ENCODE measurements at places on chromosomes 5 and 9.

GRCh38 chr9:371349-371748, 156.7 kb downstream of the DOCK8 start:
- DNase-seq: no peak

DNA sequence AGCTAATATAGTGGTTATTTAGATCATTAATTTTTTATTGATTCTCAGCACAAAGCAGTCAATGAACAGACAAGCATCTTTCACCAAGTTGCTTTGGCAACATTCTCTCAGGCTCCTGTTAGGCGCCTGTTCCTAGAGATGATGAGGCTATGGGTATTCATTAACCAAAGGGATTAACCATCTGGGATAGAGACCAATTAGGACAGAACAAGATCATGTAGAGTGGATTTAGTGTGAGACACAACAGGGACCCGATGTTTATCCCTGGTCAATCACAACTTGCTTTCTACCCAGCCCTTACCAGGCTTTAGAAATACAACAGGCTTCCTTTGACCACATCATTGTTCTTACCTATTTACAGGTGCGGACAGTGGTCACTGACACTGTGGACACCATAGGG, 82.2 kb downstream of the PJA2 start:
- DNase-seq: no peak

DNA sequence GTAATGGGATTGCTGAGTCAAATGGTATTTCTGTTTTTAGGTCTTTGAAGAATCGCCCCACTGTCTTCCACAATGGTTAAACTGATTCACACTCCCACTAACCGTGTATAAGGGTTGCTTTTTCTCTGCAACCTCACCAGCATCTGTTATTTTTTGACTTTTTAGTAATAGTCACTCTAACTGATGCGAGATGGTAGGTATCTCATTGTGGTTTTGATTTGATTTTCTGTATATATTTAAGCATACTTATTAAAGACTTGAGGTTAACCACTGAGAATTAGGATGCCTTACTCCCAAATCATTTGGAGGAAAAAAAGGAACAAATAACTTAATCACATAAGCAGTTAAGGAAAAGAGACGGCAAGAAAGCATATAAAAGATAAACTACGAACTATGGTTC, 181.6 kb upstream of the FST start:
- no peak for DNase-seq

GRCh38 chr5:97002983-97003382, 67.1 kb downstream of the LNPEP start:
- no peak for DNase-seq

DNA sequence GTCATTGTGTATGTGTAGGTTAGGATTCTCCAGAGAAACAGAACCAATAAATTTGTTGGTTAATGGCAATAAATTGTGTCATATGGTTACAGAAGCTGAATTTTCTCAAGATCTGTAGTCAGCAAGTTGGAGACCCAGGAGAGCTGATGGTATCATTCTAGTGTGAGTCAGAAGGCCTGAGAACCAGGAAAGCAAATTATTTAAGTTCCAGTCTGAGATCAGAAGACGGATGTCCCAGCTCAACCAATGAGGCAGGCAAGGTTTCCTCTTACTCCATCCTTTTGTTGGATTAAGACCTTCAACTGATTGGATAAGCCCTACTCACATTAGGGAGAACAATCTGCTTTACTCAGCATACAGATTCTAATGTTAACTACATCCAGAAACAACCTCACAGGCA, 656.3 kb downstream of the ANXA1 start:
- no peak for DNase-seq

DNA sequence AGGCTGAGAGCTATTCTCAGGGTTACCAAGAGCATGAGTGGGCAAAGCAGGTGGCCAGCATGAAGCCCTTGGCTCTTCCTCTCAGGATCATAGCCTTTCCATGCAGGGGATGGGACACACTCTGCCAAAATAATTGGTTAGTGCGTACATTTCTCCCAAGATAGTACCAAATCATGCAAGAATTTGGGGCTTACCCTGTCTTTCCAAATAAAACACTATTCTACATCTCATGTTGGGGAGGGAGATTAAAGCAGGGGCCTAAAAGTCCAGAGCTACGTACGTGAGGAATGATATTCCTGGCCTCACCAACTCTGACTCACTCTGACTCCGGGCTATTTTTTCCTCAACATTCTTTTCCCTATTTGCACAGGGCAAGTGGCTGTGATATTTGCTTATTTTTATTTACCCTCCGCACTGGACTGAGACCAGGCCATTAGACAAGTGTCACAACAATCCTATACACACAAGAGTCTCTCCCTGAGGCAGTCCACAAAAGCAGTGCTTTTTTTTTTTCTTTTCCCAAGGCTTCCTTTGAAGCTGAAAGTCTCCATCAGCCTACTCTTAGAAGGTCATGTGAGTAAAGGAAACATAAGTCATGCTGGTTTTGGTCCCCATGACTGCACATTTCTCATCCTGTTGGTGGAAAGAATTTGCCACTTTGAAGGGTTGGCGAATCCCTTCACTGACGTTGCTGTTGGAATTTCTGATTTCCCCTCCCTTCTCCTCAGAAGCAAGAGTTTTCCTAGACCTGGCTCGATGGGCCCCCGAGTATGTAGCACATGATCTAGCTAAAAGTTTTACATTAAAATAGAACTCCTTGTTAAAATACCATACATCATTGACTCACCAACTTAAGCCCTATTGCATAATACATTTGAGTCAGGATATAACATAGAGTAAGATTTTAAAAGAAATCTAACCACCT, 40.0 kb downstream of the TMEM252 start:
- DNase-seq: no peak

DNA sequence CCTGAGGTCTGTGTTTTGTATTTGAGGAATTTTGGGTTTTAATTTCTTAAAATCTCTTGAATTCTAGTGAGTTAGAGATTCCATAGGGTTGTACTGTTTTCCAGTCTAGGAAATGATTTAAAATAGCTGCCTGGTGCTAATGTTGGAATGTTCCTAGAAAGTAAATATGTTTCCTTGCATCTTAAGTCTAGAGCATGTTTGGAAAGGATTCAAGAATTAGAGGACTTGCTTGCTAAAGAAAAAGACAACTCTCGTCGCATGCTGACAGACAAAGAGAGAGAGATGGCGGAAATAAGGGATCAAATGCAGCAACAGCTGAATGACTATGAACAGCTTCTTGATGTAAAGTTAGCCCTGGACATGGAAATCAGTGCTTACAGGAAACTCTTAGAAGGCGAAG, 41.8 kb downstream of the LMNB1 start:
- DNase-seq: no peak

- DNase-seq: no peak
These were observed 95.9 kb upstream of the FCN2 start for GRCh38 chr9:134784577-134785305.

- DNase-seq: no peak
These were observed 7.3 kb downstream of the COL5A1 start for GRCh38 chr9:134648701-134649530.

DNA sequence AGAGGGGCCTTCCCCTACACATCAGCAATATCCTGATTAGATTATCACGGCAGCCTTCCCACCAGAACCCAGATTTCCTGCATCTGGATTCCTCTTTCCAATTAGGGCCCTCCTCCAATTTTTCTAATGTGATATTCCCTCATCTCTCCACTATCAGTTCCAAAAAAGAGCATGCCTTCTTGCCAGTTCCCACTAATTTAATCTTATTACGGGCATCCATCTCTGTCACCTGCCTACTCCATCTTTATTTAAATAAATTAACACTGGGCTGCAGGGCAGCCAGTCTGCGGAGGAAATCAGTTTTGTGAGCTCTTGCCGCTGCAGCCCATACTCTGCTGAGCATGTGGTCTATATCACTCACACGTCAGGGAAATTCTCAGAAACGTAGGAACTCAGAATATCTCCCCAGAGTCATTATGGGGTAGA, 16.6 kb upstream of the FBP2 start:
- DNase-seq: no peak

GRCh38 chr5:116865651-116866050, 291.0 kb upstream of the SEMA6A start:
- no peak for DNase-seq

- no peak for DNase-seq
These were observed 1.6 kb downstream of the ACSL6 start for GRCh38 chr5:132009706-132010405.

DNA sequence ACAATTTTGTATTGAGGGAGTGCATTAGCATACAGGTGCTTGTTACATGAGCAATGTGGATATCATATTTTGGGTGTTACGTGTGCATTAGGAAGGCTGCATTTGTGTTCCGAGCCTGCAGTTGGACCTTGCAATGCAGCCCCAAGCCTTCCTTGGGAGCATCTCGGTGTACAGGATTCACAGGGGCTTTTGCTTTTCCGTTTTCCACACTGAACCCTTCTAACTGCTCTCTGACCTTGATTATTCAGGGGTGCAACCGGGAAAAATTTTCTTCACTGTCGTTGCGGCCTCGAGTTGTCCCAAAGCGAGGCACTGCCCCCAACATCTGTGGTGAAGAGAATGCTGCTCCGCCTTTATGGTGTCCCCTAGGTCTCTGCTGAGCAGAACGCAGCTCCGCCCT, 80.1 kb upstream of the PLEKHG4B start:
- DNase-seq: no peak

DNA sequence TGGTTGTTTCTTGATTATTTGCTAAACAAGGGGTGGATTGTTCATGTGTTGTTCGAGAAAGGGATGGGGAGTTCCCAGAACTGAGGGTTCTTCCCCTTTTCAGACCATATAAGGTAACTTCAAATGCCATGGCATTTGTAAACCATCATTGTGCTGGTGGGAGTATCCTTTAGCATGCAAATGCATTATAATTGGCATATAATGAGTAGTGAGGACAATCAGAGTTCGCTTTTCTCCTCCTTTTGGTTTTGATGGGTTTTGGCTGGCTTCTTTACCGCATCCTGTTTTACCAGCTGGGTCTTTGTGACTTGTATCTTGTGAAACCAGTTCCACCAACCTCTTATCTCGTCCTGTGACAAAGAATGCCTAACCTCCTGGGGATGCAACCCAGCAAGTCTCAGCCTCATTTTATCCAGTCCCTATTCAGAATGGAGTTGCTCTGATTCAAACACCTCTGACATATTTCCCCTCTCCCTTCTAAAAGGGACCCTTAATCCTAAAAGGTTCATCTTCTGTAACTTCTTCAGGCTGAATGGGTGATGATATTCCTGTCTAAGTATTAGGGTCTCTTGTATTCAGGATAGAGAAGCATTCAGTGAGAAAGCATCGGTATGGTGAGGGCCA, 8.7 kb upstream of the FBN2 start:
- no peak for DNase-seq

DNA sequence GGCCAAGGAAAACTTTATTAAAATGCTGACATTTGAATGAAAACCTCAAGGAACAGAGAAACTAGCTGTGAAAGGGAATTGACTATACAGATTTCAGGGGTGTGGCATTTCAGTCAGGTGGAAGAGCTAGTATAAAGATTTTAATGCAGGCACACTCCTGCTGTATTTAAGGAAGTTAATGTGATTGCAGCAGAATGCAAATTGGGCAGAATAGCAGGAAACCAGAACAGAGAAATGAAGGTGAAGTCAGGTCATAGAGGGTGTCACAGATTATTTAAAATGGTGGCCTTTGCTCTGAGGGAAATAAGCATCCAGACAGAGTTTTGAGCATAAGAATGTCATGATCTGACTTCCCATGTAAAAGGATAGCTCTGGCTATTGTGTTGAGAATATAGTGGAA, 898.1 kb upstream of the WWC1 start:
- no peak for DNase-seq

- no peak for DNase-seq
These were observed 135.4 kb downstream of the GABRB2 start for GRCh38 chr5:161411156-161411555.

- no peak for DNase-seq
These were observed 92.2 kb upstream of the SMIM23 start for GRCh38 chr5:171693412-171693811.

DNA sequence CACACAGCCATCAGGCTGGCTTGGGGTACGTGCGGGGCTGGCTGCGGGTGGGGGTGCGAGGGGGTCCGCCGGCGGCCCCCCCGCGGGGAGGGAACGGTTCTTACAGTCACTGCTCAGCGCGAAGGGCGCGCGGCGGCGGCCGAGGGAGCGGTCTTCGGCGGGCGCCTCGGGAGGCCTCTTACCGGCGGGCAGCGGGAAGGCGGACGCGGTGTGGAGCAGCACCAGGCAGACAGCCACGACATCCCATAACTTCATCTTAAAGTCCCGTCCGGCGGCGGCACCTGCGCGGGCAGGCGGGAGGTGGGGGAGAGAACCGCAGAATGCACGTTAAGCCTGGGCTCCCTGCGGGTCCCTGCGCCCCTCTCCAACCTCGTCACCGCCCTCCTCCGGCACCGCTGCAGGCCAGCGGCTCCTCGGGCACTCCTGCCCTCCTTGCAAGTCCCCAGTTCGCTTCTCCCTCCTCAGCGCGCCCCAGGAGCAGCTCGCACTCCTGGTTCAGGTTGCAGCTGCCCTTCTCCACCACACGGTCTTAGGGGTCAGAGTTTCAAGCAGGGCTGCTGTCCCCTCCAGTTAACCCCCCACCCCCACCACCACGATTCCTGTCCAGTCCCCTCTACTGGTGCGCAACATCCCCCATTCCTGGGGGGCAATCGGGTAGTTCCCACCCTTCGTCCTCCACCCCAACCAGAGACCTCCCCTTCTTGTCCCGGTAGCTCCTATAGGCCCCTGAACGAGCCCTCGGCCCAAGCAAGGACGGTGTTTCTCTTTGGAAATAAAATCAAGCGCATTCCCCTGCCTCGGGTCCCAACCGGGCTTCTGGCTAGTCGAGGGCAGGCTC, 5.1 kb downstream of the GDNF start:
- DNase-seq: no peak

- no peak for DNase-seq
These were observed 2393.0 kb upstream of the C9orf72 start for GRCh38 chr9:29966247-29966646.

DNA sequence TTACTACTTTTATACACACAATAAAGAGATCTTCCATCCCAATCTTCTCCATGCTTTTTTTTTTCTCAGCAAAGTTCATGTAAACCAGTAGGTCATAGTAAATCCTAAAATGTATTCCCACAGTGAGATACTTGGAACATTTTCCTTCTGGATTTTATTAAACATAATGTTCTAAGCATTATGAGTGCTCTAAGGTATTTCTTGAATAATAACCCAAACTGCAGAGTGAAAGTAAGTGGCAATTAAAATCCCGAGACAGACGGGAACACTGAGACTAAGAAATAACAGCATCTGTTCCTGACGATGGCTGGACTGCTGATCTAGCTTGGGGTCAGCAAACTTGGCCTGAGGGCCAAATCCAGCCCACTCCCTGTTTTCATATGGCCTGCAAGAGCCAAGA, 359.8 kb downstream of the ARL15 start:
- no peak for DNase-seq

- no peak for DNase-seq
These were observed 138.8 kb upstream of the POC5 start for GRCh38 chr5:75856056-75856455.

DNA sequence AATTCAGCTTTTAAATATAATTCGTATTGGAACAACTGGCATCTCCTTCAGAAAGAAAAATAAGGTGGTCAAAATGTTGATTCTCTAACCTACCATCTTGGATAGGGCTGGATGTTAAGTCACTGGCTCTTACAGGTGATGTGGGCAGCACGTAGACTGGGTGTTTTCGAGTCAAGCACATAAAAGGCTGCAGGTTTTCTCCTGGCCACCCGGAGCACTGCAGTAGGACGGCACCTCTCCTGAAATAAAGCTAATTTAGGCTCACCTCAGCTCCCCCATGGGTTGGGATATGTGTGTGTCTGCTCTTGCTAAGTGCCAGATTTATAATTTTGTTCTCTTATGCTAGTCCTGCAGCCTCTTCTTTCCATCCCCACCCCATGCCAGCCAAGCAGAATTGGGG, 80.3 kb downstream of the IQGAP2 start:
- no peak for DNase-seq

Measured in activated CD8-positive, alpha-beta memory T cell treated with anti-CD3 and anti-CD28 coated beads for 48 hours (primary cell).